ENCODE measurements at places on chromosomes 3 and 15.

- peak; percentile 57 for DNase-seq
Observed at GRCh38 chr15:42191610-42192346, 16.3 kb downstream of the VPS39 start.

DNA sequence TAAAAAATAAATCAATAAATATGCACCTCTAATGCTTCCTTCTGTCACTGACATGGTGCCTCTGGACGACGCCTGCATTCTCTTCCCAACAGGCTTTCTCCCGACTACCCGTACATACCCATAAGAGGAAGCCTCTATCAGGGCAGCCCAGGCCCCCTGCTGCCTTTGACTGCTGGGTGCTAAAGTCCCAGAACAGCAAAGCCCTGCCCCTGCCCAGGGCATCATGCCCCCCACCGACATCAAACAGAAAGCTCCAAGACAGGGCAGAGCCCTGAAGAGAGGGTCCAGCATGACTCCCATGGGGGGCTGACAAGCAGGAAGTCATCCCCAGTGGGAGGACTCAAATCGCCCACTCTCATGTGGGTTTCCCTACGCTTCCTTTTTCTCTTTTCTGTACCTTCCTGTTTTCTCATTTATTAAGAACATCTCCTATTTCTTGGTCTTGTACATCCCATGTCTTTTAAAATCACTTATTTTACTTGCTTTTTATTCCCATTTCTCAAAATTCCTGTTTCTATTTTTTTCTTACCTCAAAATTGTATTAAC, 23.4 kb downstream of the XPC start:
- DNase-seq: no peak

DNA sequence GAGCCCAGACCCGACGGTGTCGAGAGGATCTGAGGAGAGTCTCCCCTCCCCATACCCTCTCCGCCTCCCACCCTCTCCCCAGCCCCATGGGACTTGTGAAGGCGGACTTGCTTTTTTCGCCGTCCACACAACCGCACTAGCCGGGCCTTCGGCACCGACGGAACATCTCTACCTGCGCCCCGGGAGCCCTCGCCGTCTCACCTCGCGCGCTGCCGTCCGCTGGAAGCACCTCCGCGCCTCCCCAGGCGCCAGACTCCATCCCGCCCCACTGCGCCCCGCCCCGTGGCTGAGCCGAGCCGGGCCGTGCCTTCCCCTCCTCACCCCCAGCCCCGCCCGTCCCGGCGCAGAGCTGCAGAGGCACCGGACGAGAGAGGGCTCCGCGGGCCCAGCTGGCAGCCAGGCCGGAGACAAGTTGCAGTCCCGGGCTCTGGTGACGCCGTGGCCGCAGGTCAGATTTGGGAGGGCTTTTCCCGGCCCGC, at the start of the genes DUOX1 and DUOXA1:
TSS of gene DUOX1 (plus strand) at position 344 of the 479 bp plus-strand sequence. CDS start 1,973 bp downstream, outside the sequence.
TSS of gene DUOXA1 (minus strand) at position 229 of the 479 bp plus-strand sequence. CDS start 6,865 bp downstream, outside the sequence.
- DNase-seq: no peak

DNA sequence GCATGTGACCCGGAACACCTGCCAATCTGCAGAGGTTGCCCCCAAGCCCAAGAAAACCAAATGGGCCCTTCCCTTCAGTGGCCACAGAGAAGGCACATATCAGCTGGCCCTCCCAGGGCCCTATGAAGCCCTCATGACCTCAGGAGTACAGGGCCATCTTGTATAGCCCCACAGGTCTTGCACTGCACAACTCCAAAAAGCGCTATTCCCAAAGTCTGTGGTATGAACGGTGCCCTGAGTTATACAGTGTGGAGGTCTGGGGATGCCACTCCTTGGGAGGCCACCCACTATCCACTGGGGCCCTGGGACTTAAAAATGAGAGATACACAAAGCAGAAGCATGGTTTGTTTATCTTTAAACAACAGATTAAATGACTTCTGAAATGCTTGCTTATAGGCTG, 61.5 kb downstream of the CAPN7 start:
- no peak for DNase-seq

DNA sequence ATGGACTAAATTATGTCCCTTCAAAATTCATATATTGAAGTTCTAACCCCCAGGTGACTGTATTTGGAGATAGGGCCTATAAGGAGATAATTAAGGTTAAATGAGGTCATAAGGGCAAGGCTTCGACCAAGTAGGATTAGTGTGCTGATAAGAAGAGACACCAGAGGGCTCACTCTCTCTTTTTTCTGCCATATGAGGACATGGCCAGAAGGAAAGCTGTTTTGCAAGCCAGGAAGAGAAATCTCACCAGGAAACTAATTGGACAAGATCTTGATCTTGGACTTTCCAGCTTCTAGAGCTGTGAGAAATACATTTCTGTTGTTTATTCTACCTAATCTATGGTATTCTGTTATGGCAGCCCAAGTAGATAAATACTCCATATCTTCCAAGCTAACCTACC, 503.6 kb upstream of the NAALADL2 start:
- DNase-seq: no peak

DNA sequence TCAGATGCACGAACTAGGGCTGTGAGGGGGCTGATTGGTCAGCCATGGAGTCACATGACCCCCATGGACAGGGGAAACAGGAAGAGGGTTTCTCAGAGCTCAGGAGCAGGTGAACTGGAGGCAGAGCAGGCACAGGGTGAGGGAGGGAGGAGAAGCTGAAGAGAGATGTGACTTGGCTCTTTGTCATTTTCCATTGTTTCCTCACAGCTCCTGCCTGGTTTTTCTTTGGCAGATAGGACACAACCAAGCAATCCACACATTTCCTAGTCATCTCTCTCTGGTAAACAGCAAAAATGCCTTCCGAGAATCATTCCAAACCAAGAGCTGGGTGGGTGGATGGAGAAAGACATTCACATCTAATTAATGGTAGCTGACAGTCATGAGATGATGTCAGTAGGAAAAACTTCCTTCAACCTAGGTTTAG, 43.4 kb upstream of the LMCD1 start:
- DNase-seq: no peak

DNA sequence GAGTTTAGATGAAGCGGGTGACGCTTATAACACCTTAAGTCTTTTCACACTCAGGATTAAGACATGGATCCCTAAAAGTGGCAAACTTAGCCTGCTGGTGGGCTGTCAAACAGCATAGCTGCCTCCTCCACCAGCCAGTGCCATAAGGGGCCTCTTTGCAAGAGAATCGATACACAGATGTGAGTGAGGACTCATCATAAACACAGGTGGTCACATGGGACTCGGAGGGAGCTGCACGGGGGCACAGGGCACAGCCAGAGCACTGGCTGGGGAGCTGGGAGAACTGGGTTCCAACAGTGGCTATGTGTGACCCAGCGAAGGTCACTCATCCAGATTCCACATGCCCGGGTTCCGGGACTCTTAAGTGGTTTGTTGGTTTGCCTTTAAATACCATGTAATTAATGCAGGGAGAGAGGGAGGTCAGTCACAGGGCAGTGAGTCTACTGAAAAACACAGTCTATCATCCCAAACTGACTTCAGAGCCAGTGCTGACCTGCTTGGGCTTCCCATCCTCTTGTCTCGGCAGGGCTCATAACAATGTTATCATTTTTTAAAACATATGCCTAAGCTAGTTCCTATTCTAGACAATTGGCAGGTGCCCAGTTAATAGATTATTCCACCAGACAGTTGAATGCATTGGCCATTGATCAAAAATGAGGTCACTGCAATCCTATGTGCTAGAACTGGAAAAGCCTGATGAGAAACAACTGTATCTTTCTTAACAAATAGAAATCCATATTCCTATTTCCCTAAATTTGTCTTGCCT, 51.8 kb downstream of the SLC12A8 start:
- no peak for DNase-seq

GRCh38 chr3:187447737-187448136, 79.6 kb downstream of the RTP4 start:
- no peak for DNase-seq

GRCh38 chr3:23075496-23075895, 127.6 kb upstream of the UBE2E2 start:
- DNase-seq: no peak

DNA sequence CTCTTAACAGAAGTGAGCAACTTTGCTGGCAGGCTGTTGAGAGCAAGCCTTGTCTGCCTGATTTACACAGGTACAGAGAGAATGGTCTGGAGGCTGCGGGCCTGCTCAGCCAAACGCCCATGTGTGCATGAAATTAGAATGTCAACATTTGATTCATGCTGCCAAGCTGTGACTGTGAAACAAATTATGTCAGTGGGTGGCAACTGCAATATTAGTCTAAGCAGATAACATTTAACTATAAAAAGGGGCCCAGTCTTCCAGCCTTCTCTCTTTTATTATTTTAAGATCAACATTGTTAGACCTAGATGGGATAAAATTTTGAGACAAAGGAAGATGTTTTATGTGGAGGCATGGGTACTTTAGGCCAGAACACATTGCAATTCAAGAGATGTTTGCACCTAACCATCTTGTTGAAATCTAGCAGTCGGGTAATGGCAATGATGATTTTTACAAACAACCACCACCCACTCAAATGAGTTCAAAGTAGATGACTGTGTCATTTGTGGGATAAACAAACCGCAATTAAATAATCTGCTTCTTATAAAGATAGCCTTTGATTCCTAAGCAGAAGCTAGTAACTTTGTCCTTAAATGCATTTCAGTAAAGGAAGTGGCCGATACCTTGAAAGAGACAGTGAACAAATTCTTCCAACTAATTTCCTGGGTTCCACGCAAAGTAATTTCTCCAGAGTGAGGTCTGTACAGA, 70.2 kb downstream of the FOXB1 start:
- DNase-seq: no peak

- DNase-seq: no peak
Observed at GRCh38 chr3:14329116-14329830, 73.1 kb upstream of the SLC6A6 start.

- no peak for DNase-seq
Observed at GRCh38 chr3:99084156-99084555, 182.7 kb upstream of the DCBLD2 start.

GRCh38 chr3:39277893-39278615, 1.8 kb downstream of the CX3CR1 start:
- no peak for DNase-seq

- DNase-seq: no peak
Observed at GRCh38 chr15:34628577-34629152, 45.2 kb upstream of the GOLGA8B start.

GRCh38 chr3:182697345-182697919, 95.9 kb upstream of the ATP11B start:
- no peak for DNase-seq

DNA sequence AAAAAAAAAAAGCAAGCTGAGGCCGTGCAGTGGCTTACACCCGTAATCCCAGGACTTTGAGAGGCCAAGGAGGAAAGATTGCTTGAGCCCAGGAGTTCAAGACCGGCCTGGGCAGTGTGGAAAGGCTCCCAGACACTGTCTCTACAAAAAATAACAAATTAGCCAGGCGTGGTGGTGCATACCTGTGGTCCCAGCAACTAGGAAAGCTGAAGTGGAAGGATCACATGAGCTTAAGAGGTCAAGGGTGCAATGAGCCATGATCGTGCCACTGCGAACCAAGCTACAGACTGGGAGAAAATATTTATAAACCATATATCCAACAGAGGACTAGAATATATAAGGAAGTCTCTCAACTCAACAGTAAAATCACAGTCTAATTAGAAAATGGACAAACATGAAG, 10.0 kb downstream of the KLHDC8B start:
- DNase-seq: no peak

- no peak for DNase-seq
Observed at GRCh38 chr15:39680868-39681267, 100.0 kb downstream of the THBS1 start.

GRCh38 chr15:30953183-30953582, 38.2 kb downstream of the MTMR10 start:
- DNase-seq: no peak

GRCh38 chr3:88988906-88989305, 118.5 kb upstream of the EPHA3 start:
- DNase-seq: no peak

- no peak for DNase-seq
Observed at GRCh38 chr3:114553949-114554593, 260.2 kb downstream of the TIGIT start.

- DNase-seq: no peak
Observed at GRCh38 chr3:161284989-161285388, 63.9 kb downstream of the NMD3 start.

GRCh38 chr15:49331951-49332350, 91.1 kb upstream of the FGF7 start:
- DNase-seq: no peak

DNA sequence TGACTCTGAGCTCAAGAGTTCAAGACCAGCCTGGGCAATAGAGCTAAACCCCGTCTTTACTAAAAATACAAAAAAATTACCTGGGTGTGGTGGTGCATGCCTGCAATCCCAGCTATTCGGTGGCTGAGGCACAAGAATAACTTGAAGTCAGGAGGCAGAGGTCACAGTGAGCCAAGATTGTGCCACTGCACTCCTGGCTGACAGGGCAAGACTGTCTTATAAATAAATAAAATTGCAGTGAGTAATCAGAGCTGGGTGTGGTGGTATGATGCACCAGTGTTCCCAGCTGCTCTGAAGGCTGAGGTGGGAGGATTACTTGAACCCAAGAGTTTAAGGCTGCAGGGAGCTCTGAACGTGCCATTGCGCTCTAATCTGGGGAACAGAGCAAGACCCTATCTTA, 55.9 kb upstream of the GCNT3 start:
- DNase-seq: no peak

DNA sequence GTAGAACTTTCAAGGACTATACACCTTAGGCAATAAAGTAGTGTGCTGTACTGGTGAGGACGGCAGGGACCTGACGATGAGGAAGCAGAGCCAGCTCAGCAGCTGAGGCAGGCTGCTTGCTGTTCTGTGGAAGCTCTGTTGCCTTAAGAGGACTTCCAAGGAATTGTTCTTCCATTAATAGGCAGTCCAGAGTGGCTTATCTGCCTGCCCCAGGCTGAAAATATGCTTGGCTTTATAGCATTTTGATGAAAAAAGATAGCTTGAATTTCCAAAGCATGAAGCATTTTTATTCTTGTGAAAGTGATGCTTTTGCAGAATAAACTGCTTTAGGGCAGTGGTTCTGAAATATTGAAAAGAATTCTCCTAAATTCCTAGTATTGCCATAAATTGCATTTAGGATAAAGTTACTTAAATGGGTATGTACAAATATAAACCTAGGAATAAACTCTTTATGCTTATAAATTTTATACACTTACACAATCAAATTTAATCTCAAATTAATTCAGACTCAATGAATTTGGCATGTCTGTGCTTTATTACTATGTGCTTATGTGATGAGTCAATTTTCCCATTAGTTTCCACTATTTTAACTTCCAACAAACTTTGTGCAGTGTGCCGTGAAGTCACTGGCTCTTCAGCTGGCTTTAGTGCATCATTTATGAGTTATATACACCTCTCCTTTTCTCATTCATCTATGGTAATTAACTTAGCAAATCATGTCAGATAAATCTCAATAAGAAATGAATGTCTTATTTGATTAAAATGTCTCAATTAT, 231.0 kb upstream of the RASGRP1 start:
- DNase-seq: no peak

- no peak for DNase-seq
Observed at GRCh38 chr3:54706738-54707137, 221.1 kb downstream of the LRTM1 start.

DNA sequence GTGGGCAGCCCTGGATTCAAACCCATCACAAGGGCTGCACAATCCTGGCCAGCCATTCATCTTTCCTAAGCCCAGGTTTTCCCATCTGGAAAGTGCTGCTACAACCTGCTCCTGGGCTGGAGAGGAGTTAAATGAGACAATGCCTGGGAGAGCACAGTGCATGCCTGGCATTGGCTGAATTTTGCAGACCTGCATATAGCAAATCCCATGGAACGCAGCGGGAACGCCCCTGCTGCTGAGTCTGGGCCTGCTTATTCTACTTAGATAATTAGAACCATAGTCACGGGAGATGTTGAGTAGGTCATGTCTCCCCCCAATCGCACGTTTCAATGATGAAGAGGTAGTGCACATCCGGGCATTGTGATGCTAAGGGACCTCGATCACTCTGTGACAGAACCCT, 46.6 kb downstream of the ABTB1 start:
- DNase-seq: no peak

- no peak for DNase-seq
Observed at GRCh38 chr15:69592954-69593353, 140.3 kb downstream of the RPLP1 start.

Measured in GM06990 (cell line).